HFF-Myc (cell line): ENCODE measurements at places on chromosomes 7 and 10.
A peak's percentile ranks its signal among the peaks of the same experiment; 100 is the strongest.

GRCh38 chr10:28947171-28947570 is 269.9 kb downstream of the BAMBI start:
- peak; percentile 9 for DNase-seq

DNA sequence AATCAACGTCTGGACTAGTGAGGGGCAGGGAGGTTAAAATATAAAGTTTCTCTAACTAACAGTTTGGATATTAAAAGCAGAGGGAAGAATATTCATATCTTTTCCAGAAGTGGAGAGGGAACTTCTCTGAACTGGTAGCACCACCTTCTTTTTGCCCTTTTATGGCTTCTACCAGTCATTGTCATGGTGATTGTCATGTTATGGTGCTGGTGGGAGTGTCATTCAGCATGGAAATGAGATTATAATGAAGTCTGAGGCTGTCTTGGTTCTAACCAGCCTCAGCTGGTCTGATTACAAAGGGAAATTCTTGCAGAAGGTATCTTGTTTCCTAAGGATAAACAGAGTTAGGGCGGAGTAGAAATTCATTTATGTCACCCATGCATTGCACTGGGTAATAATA is 523.8 kb downstream of the ZWINT start:
- no peak for DNase-seq

- DNase-seq, result no peak
Measured at GRCh38 chr7:81584667-81585066, 185.2 kb downstream of the HGF start.

- no peak for DNase-seq
Measured at GRCh38 chr7:85703251-85704010, 516.6 kb upstream of the SEMA3D start.

DNA sequence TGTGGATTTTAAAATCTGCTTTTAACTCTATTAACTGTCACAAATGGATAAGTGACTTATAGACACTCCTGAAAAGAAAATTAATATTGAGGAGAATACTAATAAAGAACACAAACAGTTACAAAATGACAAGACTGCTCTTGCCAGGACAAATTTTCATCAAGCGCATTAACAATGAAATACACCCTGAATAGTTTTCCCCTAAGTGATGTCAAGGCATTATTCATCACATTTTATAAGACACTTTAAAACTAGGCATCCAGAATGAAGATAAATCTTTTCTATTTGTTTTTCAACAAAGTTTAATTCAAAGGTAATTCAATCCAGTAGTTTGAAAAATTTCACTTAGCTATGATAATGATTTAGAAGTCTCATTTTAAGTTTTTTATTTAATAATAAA is 110.5 kb upstream of the SEC61G start:
- DNase-seq, result no peak

DNA sequence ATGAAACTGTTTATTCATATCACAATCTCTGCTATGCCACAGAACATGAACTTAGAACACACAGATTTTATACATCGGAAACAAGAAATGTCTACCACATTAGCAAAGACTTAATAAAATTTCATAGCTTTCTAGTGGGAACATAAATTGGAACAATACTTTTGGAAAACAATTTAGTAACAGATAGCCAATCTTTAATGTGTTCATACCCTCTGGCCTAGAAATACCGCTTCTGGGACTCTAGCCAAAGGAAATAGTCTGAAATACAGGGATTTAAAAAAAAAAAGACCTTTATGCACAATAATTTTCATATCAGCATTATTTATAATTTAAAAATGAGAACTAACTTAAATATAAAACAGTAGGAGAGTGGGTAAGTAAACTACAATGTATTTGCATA is 168.5 kb downstream of the PLXNA4 start:
- no peak for DNase-seq

DNA sequence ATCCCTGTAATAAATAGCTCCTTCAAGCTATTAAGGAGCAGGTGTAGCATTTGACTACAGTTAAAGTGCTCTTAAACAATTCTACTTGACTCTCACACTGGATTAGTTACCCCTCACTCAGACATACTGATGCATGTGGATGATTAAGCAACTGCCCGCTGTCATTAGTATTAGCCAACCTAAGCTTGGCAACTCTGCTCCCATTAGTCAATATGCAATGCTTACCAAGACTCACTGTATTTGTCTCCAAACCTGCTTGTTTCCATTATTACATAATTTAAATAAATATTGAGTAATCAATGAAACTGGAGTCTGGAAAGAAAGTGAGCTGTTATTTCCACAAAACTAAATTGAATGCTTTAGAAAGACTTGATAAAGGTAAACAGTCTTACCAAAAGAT is 144.0 kb upstream of the ASAH2 start:
- no peak for DNase-seq

DNA sequence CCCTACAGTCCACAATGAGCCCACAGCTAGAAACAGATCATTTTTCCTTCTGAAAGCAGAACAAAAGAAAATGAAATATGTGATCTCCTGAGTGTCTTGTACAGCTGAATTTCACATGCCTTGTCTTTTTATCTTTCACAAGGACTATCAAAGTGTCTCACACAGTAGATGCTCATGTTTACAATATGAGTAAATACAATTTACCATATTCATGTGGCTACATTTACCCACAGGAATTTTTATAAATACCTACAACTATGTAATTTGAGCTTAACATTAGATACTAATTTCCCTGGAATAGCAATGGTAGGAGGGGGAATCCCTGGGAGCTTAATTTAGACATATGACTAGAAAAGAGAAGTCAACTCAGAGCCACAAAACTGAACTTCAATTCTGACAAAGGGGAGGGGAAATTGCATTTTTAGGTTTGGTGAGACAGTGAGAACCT is 186.2 kb downstream of the MACC1 start:
- no peak for DNase-seq

DNA sequence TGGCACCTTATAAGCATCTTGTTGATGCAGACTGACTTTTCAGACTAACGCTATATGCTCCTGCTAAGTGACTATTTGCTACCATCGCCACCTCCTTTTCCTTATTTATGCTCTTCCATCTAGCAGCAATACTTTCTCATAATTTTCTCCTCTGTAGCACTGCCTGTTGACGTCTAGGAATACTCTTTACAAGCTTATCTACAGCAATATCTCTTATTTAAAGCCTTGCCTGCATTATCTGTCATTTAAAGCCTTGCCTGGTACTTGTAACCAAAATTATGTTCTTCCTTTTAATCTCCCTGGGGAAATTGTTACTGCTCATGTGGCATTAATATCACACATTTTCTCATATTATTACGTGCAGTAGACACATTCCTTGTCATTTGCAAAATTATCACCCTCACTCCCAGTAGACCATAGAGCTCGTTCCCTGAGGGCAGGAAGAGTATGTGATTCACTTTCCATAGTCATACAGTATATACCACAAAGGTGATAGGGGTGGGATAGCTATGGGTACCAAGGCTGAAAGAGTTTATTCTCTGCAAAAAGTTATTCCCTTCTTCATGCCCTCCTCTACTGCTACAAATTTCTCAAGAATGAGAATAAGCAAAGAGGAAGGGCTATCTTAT is 359.7 kb upstream of the PCDH15 start:
- DNase-seq, result no peak

GRCh38 chr10:8056871-8057331 is 2.4 kb downstream of the GATA3 start:
- no peak for DNase-seq

DNA sequence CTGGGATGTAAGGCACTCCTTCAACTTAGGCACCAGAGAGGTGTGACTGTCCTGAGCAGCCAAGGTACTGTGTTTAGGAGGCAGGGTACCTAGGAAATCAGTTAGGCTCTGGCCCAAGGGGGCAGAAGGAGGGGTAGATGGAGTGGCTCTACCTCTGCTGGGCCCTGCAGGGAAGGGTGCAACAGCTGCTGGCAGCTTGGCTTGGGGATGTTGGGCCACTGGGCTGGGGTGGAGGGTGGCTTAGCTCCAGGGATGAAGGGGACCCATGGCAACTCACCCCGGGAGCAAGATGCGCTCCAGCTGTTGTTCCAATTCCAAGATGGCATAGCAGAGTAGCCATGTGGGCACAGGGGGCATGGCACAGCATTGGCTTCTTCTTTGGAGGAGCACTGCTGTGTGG is 42.1 kb downstream of the NEURL1 start:
- DNase-seq, result no peak

DNA sequence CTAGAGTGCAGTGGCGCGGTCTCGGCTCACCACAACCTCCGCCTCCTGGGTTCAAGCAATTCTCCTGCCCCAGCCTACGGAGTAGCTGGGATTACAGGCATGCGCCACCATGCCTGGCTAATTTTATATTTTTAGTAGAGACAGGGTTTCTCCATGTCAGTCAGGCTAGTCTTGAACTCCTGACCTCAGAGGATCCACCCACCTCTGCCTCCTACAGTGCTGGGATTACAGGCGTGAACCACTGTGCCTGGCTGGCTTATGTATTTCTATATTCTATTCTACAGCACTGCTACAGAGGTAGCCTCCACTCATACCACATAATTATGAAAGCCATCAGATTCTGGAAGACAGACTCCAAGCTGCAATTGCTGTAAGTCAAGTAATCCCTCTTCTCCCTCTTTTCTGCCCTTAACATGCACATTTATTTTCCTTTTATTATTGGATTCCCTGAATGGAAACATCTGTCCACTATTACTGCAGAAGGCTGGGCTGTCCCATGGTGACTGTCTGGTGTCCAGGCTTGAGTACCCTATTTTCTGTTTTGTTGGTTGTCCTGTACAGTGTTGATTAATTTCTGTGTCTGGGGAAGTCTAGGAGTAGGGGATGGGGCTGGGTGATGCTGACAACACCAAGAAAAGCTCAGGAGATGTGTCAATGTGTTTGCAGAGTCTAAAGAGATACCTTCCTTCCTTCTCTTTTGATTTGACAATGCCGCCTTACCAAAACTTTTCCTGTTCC is 5.8 kb upstream of the ZNF487 start:
- no peak for DNase-seq

GRCh38 chr7:116687801-116688201 is 15.8 kb downstream of the MET start:
- peak; percentile 52 for DNase-seq

- no peak for DNase-seq
Measured at GRCh38 chr7:50584386-50584785, 19.2 kb upstream of the DDC start.

GRCh38 chr10:1911771-1912170 is 174.4 kb upstream of the ADARB2 start:
- no peak for DNase-seq

- no peak for DNase-seq
Measured at GRCh38 chr7:86951895-86952294, 107.6 kb downstream of the ELAPOR2 start.

GRCh38 chr10:93773705-93774104 is 16.0 kb downstream of the LGI1 start:
- no peak for DNase-seq

DNA sequence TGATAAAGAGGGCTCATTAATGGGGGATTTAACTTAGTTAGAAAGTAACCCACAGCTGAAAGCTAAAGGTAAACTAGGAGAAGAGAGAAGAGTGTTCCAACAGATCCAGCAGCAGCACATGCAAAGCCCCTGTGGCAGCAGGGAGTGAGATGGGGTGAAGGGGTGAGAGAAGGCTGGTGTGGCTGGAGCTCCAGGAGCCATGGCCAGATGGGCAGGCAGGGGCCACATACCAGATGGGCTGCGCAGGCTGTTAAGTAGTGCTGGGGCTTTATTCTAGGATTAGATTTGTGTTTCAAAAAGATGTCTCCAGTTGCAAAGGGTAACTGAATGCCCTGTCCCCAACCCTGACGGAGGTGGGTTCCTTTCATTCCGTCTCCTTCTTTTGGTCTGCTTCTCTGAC is 33.2 kb downstream of the HIF1AN start:
- DNase-seq, result no peak

GRCh38 chr7:84524714-84525694 is 330.4 kb upstream of the SEMA3A start:
- peak; percentile 30 for DNase-seq

DNA sequence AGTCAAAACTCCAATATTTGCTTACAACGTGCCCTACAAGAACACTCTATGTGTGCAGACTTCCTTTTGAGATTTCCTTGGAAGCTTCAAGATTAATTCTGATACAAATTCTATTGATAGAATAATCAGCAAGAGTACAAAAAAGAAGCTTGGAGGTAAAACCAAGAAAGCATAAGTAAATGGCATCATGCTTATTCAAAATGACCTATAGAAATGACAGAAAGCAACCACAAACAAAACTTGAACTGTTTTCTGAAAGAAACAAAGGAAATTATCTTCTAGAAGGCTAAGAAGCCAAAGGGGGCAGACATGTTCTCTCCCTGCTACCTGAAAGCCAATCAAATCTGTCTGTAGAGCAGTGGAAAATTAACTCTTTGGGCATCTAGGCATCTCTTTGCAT is 73.0 kb downstream of the CTNNA3 start:
- no peak for DNase-seq

DNA sequence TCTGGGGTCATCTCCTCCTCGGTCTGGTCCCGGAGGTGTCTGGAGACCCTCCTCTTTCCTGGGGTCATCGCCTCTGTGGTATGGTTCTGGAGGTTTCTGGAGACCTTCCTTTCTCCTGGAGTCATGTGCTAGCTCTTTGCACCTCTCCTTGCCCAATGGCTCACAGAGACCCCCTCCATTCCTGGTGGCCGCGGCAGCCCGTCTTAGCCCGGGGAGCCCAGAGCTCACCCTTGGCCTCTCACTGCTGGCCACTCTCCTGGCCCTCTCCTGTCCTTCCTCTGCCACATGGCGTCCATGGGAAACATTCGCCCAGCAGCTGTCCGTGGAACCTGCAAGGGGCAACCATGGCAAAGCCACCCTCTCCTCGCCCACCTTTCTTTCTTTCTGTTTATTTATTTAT is 20.2 kb upstream of the FOXL3 start:
- DNase-seq, result no peak

DNA sequence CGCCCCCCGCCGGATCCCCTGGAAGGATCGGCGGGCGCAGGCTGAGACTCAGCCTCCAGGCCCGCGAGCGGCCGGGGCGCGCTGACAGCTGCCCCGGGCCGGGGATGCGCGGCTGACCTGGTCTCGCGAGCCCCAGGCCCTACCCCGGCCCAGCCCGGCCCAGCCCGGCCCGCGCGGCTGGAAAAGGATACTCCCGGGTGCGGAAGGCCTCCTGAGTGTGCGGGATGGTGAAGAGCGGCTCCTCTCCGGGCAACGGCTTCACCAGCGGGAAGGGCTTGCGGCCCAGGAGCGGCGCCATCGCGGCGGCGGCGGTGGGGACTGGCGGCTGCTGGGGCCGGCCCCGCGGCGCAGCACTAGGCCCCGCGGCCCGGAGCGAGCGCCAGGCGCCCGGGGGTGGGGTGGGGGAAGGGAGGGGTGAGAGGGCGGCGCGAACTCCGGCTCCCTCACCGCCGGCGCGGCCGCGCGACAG is 423 bp downstream of the BAZ1B start:
- no peak for DNase-seq

DNA sequence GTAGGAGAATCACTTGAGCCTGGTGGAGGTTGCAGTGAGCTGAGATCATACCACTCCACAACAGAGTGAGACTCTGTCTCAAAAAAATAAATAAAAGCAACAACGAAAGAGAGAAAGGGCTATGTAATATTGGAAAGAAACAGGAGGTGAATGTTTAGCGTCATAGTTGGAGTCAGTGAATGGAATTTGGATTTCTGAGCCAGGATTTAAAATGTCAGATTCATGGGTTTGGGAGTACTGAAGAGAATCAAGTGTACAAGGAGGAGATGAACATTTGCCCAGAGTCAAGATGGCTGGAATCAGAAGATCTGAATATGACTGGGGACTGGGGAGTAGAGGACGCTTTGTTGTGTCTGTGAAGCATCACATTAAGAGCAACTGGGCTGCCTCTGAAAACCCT is 366.4 kb downstream of the GALNT17 start:
- DNase-seq, result no peak

- DNase-seq, result no peak
Measured at GRCh38 chr7:16040346-16040745, 353.9 kb upstream of the MEOX2 start.

- DNase-seq, result peak; percentile 60
Measured at GRCh38 chr10:48523212-48523819, 81.6 kb downstream of the ARHGAP22 start.
